ENCODE measurements at places on chromosomes 13 and 19. TPM values are rescaled to one million over a fixed set of nuclear protein-coding genes. Genes with fewer than 3 reads are reported as not detected.

DNA sequence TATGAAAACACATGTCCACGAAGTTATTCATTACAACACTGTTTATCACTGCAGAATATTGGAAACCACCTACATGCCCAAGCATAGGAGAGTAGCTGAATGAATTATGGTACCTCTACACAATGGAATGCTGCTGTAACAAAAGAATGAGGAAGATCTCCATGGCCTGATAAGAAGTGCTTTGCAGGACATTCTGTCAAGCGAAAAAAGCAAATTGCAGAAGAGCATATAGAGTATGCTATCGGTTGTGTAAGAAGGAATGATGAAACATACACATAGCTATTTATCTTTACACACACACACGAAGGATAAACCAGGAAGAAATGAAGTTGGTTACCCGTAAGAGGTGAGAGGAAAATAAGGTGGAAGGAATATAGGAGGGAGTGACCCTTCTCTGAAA, 37.5 kb upstream of the CEACAM20 start:
- no peak for DNase-seq

DNA sequence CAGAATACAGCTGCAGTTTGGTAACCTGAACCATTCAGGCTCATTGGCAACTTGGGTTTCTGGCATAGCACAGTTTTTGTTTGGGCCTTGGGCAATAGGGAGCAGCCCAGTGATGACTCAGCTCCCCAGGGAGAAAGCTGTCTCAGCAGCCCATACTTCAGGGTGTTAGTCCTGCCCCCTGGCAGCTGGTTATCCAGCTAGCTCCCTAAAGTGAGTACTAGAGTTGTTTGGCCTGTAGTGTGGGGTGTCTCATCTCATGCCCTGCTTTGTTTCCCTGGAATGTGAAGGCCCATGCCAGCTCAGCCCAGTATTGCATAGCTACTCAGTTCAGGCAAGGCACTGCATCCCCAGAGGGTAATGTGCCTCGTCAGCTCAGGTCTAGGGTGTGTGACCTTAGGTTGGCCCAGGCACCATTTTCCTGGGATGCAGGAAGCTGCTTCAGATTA, 18.2 kb upstream of the ZNF543 start:
- no peak for DNase-seq

OR7D2 gene
- total RNA-seq = not detected

GRCh38 chr13:91375116-91375729, 23.2 kb upstream of the GPC5 start:
- no peak for DNase-seq

DNA sequence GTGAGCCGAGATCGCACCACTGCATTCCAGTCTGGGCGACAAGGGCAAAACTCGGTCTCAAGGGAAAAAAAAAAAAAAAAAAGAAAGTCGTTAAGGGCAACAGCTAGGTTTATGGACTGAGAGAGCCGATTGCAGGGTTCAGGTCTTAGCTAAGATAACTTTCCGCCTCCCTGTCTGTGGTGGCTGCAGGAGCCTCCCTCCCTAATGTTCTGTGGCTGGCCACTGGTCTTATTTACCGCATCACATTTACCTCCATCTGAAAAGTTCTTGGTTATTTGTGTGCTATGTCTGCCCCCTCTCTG, 722 bp upstream of the CRTC1 start:
- no peak for DNase-seq

OLFM4 gene
- not detected for total RNA-seq

DNA sequence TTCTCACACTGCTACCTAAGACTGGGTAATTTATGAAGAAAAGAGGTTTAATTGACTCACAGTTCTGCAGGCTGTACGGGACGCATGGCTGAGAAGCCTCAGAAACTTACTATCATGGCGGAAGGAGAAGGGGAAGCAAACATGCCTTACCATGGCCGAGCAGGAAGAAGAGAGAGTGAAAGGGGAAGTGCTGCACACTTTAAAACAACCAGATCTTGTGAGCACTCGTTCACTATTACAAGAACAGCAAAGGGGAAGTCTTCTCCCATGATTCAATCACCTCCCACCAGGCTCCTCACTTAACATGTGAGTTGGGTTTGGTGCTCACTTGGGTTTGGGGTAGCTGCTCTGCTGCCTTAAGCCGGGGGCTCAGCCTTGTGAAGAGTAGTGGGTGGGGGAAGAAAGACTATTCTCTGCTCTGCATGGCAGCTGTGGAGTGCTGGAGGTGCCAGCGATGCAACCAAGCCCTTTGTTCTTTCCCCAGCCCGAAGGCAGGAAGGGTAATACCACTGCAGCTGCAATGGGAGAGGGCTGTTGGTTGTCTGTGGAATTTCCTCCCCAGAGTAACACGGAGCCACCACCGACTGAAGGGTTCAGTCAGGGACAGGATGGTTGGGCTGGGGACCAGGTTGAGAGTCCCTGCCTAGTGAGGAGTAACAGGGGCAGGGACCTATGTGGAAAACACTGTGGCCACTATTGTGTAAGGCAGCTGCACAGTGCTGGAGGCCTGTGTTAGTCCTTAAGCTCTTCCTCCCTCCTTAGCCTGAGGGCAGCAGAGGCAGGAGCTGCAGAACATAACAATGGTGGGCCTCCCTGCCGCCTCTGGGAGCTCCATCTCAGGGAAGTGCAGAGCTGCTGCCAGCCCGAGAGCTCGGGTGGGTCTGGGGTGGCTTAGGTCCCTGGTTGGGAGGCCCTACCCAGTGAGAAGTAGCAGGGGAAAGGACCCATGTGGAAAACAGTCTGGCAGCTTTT, 1262.5 kb downstream of the EFNB2 start:
- no peak for DNase-seq

- no peak for DNase-seq
Observed at GRCh38 chr13:20442798-20443381, 82.8 kb downstream of the CRYL1 start.

- no peak for DNase-seq
Observed at GRCh38 chr19:50239921-50240590, 36.6 kb downstream of the MYH14 start.

ZNF30 gene
- total RNA-seq = 5.9 TPM

GRCh38 chr13:113210833-113211232, 1.4 kb downstream of the CUL4A start:
- DNase-seq = no peak

GRCh38 chr13:108086678-108087077, 128.7 kb downstream of the LIG4 start:
- no peak for DNase-seq

ZNF175 gene
- 15.6 TPM for total RNA-seq

GRCh38 chr13:49165798-49166752, 54.1 kb upstream of the MLNR start:
- no peak for DNase-seq

- no peak for DNase-seq
Observed at GRCh38 chr19:19491321-19492025, 23.9 kb downstream of the TSSK6 start.

TFPT gene
- 37.9 TPM for total RNA-seq

DNA sequence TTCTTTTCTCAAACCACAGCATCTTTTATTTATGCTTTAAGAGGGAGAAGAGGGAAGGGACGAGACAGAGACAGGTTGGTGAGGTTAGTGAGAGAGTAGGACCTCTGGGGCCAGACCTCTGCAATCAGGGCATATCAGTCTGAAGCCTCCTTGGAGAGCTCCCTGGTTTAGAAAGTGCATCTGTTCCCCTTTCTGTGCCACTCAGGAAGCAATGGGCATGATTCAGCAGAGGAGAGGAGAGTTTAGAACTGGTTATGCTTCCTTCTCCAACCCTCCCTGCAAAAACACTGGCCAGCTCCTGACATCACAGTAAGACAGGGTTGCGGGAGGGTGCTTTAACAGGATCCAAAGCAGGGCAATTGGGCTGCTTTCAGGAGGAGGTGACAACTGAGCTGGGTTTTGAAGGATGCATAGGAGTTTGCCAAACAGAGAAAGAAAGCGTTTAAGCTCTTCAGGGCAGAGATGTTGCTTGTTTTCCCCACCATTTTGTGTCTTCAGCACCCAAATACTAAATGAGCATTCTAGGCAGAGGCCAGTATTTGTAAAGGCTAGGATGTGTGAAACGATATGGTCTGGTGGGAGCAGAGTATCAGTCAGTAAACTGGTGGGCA, 33.1 kb downstream of the CERS4 start:
- DNase-seq = no peak

DNA sequence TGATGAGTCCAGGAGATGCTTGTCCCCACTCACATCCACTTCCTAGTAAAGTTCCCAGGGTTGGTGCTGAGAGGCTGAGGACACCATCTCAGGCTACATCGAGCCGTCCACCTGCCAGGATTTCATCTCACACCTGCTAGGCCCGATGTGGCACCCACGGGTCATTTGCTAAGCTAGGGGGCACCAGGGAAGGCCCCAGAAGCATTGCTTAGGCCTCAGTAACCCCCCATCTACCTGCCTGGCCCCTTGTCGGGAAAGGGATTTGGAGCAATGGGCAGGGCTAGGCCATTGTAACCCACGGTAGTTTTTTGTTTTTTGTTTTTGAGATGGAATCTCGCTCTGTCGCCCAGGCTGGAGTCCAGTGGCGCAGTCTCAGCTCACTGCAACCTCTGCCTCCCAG, 51.8 kb downstream of the F2RL3 start:
- no peak for DNase-seq

- DNase-seq = no peak
Observed at GRCh38 chr19:51354103-51354741, 12.0 kb downstream of the ETFB start.

DNA sequence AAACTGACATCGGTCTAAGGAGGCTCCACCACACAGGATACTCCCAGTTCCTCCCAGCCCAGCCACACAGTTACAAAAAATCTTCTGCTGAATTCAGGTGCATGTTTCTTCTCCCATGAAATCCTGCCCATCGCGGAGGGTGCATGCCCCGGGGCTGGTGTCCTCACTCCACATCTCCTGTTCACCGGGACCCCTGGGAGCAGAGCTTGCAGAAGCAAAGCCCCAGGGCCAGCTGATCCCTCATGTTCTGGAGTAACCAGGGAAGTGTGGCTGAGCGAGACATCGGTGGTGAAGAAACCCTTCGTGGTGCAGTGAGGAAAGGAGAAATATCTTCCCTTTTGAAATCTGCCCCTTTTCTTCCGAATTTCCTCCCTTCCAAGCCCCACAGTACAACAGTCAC, 904 bp upstream of the SIGLEC9 start:
- no peak for DNase-seq

B3GNT3 gene
- total RNA-seq = not detected

GRCh38 chr19:913080-913748, at the start of gene R3HDM4:
Gene R3HDM4 (minus strand): TSS chr19:913219. CDS start chr19:913157, 62 bp downstream.
- peak; percentile 92 for DNase-seq

DNA sequence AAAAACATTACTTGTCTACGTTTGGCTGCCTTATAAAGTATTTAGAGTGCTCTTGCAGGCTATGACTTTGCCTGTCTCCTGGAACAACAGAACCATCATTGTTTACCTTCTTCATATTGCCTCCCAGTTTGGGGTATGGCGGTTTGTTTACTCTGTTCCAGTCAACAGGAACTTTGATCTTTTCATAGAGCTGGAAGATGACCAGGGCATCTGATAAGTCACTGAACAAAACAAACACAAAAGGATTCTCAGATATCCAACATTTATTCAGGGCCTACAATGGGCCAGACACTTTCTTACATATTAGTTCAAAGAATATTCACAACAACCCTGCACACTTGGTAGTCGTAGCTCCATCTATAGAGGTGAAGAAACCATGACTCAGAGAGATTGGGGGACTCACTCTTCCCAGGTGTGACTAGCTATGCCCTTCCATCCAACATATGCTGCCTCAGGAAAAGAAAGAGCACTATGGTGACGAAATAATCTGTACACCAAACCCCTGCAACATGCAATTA, 38.4 kb upstream of the CPB2 start:
- DNase-seq = no peak

DNA sequence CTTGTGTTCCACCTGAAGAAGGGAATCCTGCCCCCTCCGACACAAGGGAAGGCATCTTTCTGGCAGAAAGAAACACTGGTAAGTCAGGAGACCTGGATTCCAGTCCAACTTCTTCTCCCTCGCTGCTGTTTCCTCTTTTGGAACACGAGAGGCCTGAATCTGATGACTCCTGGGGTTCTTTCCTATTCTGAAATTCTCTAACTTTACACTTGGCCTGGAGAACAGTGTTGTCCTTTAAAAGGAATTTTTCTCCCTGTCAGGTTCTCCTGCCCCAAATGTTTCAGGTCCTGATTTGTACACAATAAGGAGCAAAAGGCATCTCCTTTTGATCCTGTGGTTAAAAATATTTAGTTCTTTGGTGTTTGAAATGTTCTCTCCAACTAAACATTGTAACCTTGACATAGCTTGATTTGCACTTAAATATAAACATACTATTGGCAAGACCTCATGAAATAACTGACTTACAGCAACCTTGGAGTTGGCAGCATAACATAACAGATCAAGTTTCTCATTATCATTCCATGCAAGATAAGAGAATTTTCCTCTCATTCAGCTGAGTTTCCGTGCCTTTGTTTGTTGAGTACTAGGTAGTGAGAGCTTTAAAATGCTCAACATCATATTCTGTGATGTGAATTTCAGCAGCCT, 244.8 kb downstream of the COG6 start:
- no peak for DNase-seq

- no peak for DNase-seq
Observed at GRCh38 chr13:27427641-27428040, 3.2 kb downstream of the GTF3A start.

C1QTNF9B gene
- total RNA-seq = not detected

DNA sequence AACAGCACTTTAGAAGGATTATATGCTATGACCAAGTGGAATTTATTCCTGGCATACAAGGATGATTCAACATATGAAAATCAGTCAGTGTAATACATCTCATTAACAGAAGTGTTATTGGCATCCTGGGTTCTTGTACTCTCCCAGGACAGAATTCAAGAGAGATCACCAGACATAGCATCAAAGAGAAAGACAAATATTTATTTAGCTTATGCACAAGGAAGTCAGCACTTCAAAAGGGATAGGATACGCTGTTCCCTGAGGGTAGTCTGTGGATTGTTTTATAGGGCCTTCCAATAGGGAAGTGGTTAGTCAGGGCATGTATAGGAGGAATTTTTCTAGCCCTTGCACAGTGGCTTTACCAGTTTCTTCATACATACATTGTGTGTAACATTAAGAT, 1238.0 kb downstream of the PCDH17 start:
- no peak for DNase-seq

DLL3 gene
- 0.23 TPM for total RNA-seq

RDH8 gene
- total RNA-seq = not detected

PINLYP gene
- total RNA-seq = 11.7 TPM
